ENCODE measurements at places on chromosomes 16 and 17.

GRCh38 chr16:11263737-11264136 is 5.4 kb downstream of the TNP2 start:
- peak; percentile 57 for DNase-seq

GRCh38 chr17:67056746-67057490 is 12.6 kb downstream of the CACNG1 start:
- no peak for DNase-seq

DNA sequence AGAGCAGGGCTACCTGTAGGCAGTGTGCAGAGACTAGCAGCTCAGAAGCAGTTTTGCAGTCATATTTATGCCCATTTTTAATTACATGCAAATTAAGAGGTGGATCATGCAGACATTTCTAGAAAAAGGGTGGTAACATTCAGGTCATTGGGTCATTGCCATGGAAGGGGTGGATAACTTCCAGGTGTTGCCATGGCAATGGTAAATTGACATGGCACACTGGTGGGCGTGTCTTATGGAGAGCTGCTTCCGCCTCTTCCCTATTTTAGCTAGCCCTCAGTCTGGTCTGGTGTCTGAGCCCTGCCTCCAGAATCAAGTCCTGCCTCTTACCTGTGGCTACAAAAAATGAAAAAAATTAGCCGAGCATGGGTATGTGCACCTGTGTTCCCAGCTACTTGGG is 2.8 kb upstream of the DNAI2 start:
- DNase-seq = no peak

GRCh38 chr16:57893559-57894389 is 77.2 kb downstream of the CNGB1 start:
- no peak for DNase-seq

DNA sequence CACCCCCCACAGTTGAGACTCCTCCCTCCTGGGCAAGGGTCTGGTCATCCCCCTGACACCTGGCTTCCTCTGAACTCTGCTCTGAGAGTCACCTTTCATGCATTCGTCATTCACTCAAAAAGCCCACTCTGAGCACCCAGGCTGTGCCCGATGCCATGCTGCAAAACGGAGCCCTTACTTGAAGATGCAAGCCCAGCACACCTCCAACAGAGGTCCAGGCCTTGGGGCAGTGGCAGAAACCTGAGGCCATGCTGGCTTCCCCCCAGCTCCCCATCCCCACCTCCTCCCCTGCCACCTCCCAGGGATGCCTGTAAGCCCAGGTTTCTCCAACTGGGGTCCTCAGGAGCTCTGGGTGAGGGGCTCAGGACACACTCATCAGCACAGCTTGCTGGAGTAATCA is 67.7 kb upstream of the TNRC6C start:
- no peak for DNase-seq

GRCh38 chr17:6054372-6054771 is 15.8 kb upstream of the WSCD1 start:
- DNase-seq = no peak

DNA sequence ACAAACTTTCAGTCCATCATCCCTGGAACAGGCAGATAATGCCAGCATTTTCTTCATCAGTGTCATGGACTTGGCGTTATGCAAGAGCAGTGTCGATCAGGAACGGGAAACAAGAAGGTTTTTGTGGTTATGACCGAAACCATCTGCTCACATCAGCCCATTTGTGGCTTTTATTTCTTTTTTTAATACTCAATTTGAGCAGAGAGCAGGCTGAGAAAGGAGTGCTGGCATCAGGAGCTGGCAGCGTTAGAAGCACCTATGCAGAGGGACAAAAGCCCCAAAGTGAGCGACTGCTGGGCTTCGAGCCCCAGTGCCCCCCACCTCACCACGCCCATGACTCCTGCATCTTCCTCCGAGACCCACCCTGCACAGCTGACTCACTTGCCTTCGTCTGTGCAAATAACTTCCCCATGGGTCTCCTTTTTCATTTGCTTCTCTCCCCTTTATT is 16.2 kb upstream of the CD300E start:
- DNase-seq = no peak

GRCh38 chr17:27469256-27469655 is 13.0 kb downstream of the KSR1 start:
- DNase-seq = no peak

DNA sequence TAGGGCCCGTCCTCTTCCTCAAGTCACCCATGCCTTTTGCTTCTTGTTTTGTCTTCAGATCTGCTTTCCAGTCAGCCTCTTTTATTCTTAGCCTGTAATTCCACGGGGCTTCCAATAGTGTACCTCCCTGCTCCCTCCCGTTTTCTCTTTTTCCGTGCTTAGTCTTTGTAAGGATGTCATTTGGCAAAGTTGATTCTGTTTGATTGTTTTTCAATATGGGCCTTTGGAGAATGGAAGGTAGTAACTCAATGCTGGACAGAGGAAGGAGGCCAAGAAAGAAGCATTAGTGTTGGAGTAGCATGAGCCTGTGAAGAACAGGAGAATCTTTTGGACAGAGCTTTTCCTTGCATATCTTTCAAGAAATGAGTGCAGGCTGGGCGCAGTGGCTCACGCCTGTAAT is 6.5 kb downstream of the WWP2 start:
- no peak for DNase-seq

- DNase-seq = no peak
Measured at GRCh38 chr16:982145-983043, 824 bp downstream of the SOX8 start.

GRCh38 chr17:76982408-76983074 is 114.3 kb downstream of the MGAT5B start:
- DNase-seq = no peak

DNA sequence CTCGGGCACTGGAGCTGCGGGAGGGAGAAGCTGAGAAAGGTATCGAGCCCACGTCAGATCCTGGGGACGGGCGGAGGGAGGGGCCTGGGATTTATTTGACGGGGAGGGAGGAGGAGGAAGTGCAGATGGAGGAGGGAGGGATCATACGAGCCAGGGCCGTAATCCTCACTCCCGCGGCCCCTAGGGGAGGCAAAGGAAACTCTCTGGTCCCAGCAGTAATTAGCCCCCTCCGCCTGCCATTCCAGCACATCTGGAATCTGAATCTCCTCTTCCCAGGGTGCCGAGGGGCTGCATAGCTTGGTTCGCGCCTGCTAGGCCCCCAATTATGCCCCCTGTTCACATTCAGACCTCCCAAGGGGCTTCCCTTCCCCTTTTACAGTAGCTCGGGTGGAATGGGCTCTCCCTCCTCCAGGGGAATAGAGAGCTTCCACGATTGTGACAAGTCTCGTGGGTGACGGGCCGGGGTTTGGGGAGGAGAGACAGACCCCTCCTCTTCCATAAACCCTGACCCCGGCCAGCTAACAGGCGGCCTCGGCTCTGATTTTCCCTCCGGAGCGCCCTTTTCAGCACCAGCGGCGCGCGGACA is at the start of gene SEZ6L2:
SEZ6L2 (minus strand) TSS at position 35 of the 586 bp plus-strand sequence. CDS start 531 bp downstream, outside the sequence.
- DNase-seq = peak; percentile 92

GRCh38 chr17:42290577-42290976 is 2.3 kb downstream of the STAT5A start:
- no peak for DNase-seq

GRCh38 chr16:17469741-17470181 is 999 bp downstream of the XYLT1 start:
- no peak for DNase-seq

- DNase-seq = no peak
Measured at GRCh38 chr16:13344001-13344400, 442.6 kb downstream of the SHISA9 start.

DNA sequence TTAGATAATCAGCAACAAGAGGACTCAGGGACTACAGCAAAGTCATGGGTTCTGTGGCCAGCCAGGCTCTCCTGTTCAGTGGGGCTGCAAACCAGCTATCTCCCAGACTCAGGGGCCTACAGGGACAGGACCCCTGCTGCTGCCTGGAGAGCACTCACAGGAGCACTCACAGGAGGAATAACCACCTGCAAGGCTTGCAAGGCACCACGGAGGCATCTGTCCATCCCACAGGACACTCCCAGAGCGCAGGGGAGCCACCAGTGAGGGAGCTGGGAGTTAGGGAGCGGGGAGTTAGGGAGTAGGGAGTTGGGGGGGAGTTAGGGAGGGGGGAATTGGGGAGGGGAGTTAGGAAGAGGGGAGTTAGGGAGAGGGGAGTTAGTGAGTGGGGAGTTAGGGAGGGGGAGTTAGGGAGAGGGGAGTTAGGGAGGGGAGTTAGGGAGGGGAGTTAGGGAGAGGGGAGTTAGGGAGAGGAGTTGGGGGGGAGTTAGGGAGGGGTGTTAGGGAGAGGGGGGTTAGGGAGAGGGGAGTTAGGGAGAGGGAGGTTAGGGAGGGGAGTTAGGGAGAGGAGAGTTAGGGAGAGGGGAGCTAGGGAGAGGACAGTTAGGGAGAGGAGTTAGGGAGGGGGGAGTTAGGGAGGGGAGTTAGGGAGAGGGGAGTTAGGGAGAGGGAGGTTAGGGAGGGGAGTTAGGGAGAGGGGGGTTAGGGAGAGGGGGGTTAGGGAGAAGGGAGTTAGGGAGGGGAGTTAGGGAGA is 5.7 kb downstream of the CANT1 start:
- DNase-seq = peak; percentile 38

DNA sequence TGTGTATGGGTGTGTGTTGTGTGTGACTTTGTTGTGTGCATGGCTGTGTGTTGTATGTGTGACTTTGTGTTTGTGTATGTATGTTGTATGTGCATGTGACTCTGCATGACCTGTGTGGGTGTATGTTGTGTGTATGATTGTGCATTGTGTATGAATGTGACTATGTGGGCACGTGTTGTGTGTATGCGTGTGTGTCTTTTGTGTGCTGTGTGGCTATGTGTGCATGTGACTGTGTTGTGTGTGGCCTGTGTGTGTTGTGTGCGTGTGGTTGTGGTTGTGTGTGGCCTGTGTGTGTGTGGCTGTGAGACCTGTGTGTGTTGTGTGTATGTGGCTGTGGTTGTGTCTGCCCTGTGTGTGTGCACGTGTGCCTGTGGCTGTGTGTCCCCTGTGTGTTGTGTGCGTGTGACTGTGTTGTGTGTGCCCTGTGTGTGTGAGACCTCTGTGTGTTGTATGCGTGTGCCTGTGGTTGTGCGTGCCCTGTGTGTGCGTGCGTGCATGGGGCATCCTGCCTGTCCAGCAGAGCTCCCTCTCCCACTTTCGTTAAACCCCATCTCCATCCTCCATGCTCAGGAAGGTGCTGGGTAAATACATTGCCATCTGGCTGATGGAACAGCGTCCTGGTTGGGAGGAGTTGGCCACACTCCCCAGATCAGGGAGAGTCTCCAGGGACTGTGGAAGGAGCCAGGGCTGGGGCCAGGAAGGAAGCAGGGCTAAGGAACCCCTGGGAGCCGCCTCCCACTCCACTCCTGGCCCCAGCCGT is 90.1 kb upstream of the GSE1 start:
- DNase-seq = no peak

GRCh38 chr17:64219571-64219970 is 43.5 kb downstream of the TEX2 start:
- DNase-seq = no peak

- DNase-seq = no peak
Measured at GRCh38 chr17:57354673-57355072, 98.3 kb downstream of the MSI2 start.

DNA sequence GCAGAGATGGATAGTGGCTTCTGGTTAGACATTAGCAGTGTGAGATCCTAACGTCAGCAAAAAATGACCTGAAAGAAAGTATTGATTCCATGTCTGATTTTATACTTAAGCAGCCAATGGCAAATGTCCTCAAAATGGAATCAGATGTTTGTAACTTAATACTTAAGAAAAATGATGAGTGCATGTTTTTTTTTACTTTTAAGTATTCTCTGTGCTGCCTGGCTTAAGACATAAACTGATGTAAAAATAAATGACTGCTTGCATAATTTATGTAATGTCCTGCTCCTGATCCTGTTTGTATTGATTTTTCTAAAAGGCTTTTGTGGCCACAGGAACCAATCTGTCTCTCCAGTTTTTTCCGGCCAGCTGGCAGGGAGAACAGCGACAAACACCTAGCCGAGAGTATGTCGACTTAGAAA is 7.4 kb downstream of the CBFB start:
- DNase-seq = no peak

- no peak for DNase-seq
Measured at GRCh38 chr17:60554377-60554788, 28.3 kb upstream of the APPBP2 start.
